Hindlimb muscle (tissue), 1 donor: ENCODE measurements at places on chromosomes 2 and 18. TPM values are rescaled to one million over a fixed set of nuclear protein-coding genes. Genes with fewer than 3 reads are reported as not detected.

GRCh38 chr2:152278526-152278925, 56.4 kb upstream of the FMNL2 start:
- DNase-seq = no peak

DNA sequence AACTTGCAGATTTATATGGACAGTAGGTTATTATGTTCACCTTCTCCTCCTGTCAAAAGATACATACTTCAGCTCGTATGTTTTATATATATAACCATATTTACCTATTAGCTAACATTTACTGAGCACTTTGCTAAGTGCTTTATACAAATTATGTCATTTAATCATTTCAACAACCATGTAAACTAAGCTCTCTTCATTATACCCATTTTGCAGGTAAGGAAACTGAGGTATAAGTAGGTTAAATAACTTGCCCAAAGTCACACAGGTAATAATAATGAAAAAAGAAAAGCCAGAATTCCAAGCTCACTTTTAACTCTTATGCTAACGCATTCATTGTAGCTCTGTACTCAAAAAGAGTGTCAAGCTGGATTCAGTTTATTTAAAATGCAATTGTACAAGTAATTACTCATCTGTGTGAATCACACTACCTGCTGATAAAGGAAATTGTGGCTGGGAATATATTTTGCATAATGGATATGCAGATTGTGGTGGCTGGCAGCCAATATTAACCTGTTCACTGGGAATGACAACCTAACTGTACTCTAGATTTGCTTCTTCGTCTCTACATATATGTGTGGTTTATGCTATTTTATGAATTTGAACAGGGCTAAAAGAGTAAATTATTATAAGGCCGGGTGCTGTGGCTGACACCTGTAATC, 20.6 kb downstream of the SLC16A14 start:
- no peak for DNase-seq

DNA sequence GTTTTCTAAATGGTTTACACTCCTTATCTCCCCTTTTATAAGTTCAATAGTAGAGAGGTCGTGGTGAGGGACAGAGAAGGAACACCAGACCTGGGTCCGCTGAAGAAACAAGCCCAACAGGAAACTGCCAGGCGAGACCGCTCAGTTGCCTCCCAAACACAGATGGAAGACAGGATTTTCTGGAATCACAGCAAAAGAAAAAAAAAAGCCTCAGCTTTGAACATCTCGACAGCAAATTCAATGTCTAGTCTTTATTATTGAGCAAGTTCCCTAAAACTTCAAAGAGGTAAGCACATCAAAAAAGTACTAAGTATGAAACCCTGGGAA, 33.5 kb upstream of the GNAL start:
- no peak for DNase-seq

DNA sequence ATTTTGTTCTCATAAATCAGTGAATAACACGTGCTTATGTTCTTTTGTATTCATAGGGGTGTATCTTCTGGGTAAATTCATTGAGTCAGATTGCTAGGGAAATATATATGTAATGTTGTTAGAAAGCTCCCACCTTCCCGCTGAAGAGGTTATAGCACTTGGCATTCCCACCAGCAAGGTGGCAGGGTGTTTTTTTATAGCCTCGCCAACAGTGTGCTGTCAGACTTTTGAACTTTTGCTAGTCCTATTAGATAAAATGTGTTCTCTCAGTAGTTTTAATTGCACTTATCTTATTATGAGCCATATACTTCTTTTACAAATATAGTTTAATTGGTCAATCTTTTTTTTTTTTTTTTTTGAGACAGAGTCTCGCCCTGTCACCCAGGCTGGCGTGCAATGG, 31.0 kb downstream of the MRPS9 start:
- no peak for DNase-seq

DNA sequence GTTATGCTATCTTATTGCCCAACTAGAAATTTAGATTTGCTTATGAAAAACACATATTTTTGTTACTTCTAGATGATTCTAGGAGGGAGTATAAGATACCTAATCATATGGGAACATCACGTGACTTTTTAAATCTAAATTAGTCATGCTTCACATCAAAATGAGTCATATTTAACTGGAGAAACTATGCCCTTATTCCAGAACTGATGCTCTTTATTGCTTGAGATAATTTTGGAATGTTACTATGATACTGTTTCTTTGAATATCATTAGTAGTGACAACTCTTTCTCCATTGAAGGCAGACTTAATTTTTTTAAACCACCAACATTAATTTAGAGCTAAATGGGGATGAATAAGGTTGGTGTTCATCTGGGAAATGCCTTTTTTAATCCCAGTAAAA, 19.9 kb upstream of the ELAC1 start:
- DNase-seq = no peak

- DNase-seq = peak; percentile 49
Observed at GRCh38 chr18:62281684-62282083, 43.4 kb upstream of the TNFRSF11A start.

DNA sequence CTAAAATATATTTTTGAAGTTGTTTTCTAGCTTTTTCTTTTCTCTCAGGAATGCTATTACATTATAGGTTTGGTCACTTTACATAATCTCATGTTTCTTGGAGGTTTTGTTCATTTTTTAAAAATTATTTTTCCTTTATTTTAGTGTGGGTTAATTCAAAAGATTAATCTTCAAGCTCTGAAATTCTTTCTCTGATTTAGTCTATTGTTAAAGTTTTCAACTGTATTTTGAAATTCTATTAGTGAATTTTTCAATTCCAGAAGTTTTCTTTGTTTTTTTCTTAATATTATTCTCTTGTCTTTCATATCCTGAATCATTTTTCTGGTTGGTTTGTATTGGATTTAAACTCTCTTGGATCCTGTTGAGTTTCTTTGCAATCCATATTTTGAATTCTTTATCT, 80.4 kb downstream of the MSTN start:
- no peak for DNase-seq

- no peak for DNase-seq
Observed at GRCh38 chr18:23932385-23933067, 82.0 kb upstream of the TTC39C start.

DNA sequence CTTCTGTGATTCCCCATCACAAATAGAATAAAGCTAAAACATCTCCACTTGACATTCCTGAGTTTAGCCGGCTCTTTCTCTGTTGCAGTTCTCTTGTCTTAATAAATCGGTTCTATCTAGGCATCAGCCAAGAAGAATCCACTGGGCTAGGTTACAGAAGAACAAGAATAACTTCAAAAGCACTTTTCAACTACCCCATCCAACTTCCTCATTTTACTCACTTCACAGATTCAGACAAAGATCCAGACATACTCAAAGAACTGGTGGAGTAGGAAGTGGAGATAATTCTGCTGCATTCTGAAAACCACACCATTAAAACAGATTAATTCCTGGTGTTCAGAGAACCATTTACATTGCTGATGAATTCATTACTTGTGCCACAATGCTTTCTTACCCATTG, 9.6 kb upstream of the ALPK2 start:
- DNase-seq = no peak

GRCh38 chr2:200127848-200128247, 172.5 kb downstream of the MAIP1 start:
- DNase-seq = no peak

DNA sequence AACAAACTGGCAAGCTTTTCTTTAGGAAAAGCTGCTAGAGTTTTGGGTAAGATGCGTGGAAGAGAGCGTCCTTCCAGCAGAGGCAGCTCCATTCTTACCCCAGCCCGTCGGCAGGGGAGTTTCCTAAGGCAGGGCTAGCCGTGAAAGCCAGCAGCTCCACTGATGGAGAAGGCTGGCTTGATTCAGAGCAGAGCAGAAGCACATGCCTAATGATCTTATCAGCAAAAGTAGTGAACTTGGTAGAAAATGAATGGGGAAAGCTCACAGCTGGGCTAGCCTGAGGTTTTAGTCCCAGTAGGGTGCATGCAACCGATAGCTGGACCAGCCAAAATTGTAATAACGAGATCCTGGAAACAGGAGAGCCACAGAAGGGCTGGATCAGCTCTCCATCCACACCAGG, 20.8 kb downstream of the LAMA1 start:
- no peak for DNase-seq

DNA sequence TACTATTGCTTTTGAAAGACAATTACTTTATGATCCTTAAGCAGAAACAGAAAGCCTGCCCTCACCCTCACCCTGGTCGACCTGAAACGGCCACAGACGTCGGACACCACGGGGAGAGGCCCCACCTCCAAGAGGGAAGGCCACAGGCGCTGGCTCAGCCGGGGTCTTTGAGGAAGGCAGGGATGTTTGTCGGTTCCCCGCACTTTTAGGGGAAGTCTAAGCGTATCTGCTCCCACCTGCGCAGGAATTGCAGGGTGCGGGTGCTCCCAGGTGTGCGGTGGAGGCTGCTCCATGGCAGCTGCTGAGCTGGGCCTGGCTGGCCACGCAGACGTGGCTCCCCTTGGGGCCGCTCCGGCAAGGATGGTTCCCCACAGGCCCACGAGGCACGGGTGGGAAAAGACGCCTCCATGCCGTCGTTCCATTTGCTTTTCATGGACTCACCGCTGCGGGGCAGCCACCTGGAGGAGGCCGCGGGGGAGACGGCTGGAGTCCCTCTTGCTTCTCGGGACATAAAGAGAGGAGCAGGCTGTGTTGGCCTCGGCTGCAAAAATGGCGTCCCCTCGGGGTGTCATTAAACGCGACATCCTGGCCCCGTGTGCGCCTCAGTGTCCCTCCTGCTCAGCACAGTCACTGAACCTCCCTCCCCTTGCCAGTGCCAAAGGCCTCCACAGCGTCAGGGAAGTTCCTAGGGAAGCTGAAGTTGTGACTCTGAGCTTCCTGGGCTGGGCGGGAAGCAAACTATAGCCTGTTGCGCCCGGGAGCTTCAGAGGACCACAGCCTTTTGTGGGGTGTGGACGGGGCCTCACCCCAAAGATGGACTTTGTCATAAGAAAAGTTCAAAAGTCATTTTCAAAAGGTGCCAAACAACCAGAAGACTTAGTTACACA, 63.4 kb downstream of the NFATC1 start:
- no peak for DNase-seq

Gene TFCP2L1
- 0.22 TPM for polyA plus RNA-seq

Gene ASTL
- polyA plus RNA-seq = not detected

Gene SOX11
- 39.0 TPM for polyA plus RNA-seq

Gene REG1B
- polyA plus RNA-seq = not detected

Gene SERPINB4
- polyA plus RNA-seq = 0.35 TPM

Gene HRH4
- polyA plus RNA-seq = 0.06 TPM

Gene MAP2
- polyA plus RNA-seq = 6.2 TPM
